ENCODE measurements at places on chromosomes 5 and 9.

DNA sequence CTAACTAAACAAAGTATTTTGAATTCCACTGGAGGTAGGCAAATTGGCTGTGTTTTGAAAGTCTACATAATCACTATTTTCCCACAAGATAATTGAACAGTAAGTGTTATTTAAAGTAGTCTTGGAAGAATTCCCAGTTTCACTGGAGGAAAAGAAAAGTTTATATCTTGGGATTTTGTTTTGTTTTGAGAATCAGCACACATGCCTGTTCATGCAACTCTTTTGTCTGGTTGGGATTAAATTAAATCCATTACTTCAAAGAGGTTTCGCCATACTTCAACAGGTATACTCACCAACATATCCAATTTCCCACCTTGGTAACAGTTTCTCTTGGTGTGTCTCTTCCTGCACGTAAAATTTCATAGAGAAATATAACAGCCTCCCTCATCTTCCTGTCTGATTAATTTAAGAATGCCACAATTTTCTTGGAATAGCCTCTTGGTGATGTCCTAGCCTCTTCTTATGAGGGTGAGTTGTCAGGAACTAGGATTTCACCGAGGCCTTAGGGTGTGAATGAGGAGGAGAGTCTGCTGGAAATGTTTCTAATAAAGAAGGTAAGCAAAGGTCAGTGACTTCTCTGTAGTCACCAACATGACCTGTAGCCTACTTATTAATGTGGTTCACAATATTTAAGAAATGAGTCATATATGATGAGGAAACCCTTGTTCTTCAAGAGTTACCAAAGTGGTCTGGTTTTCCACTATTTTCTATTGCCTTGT lies 48.1 kb downstream of the ITGA2 start:
- no peak for DNase-seq

DNA sequence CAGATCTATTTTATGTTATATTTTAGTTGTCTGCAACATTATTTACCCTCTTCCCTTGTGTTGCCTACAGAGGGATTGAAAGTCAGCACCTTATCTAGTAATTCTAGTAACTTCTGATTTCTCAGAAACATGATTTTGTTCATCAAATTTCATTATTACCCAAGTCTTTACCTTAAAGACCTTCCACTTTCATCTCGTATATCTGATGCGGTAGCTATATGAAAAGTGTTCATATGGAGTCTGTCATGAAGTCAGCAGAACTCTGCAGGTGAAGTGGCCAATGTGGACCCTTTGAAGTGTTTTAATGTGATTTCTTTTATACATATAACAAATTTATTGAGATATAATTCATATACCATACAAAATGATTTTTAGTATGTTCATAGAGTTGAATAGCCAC lies 40.0 kb downstream of the SLC44A1 start:
- DNase-seq, result no peak

DNA sequence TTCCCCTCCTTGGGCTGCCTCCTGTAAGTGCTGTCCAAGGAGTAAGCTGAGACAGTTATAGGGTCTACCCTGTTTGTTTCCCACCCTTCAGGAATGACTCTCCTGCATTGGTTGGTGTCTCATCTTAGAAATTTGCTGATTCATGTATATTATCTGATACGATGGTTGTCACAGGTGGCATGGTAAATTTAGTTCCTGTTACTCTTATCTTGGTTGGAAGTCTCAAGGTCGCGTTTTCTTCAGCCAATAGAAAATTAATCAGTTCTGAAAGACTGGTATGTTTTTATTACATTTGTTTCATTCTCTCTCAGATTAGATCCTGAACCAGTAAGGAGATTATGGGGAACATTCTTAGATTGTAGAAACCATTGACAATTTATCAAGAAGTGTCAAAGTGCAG lies 42.7 kb downstream of the SCGB3A1 start:
- no peak for DNase-seq

GRCh38 chr5:123094919-123095797 lies 6.1 kb downstream of the PRDM6 start:
- no peak for DNase-seq

GRCh38 chr5:64514612-64515011 lies 8.8 kb downstream of the RGS7BP start:
- no peak for DNase-seq

GRCh38 chr5:86546582-86546981 lies 71.2 kb upstream of the COX7C start:
- no peak for DNase-seq

DNA sequence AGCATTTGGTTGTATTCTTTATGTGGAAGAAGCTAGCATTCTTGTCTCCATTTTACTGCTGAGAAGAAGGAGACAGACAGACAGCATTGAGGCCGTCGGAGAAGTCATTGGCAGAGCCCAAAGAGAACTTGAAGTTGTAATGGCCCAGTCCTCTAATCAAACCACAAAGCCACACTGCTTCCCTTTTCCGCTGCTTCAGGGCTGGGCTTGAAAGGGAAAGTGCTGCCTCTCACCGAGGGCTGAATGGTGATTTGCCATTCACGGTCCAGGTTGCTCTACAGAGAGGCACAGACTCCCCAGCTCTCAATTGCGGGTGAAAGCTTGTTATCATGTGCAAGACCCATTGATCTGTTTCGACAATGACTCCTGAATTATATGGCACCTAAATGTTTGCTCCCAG lies 25.6 kb upstream of the POU4F3 start:
- no peak for DNase-seq

- no peak for DNase-seq
Measured at GRCh38 chr5:13735691-13736090, 208.8 kb downstream of the DNAH5 start.

DNA sequence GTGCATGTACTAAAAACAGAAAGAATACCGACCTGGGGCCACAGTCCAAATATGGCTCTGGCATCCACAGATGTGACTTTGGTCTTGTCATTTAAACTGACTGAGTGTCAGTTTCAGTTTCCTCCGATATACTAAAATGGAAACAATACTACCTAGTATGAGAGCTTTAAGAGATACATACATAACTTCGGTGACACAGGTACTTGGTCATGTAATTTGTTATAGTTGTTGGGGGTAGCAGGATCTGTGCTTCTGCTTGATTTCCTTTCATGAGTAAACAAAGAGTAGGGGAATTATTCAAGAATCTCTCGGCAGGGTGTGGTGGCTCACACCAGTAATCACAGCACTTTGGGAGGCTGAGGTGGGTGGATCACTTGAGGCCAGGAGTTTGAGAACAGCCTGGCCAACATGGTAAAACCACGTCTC lies 32.1 kb downstream of the MTMR12 start:
- DNase-seq, result no peak

DNA sequence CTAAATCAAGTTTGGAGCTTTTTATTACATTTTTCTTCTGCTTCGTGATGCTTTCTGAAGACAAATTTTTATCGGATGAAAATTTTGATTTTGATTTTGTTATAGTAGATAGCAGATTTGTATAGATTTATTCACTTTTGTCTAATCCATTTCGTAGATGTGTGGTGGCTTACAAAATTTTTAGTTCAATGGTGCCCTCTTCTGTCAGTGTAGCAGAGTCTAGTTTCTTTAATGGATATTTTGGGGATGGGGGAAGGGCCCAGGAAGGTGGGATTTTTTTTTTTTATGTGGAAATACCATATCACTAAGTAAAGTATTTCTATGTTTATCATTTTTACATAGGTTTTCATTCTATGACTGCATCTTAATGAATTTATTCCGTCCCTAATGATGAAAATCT lies 259.9 kb upstream of the TARS1 start:
- no peak for DNase-seq

- no peak for DNase-seq
Measured at GRCh38 chr5:71658916-71659662, 60.0 kb upstream of the CARTPT start.

GRCh38 chr9:124749781-124750180 lies 21.3 kb downstream of the NR6A1 start:
- DNase-seq, result no peak

- DNase-seq, result no peak
Measured at GRCh38 chr9:96302021-96302420, at the start of gene HSD17B3. Gene HSD17B3 (minus strand): TSS chr9:96302176. CDS start chr9:96302104, 72 bp downstream.

GRCh38 chr5:24487368-24488229 lies 157.2 kb downstream of the CDH10 start:
- no peak for DNase-seq

DNA sequence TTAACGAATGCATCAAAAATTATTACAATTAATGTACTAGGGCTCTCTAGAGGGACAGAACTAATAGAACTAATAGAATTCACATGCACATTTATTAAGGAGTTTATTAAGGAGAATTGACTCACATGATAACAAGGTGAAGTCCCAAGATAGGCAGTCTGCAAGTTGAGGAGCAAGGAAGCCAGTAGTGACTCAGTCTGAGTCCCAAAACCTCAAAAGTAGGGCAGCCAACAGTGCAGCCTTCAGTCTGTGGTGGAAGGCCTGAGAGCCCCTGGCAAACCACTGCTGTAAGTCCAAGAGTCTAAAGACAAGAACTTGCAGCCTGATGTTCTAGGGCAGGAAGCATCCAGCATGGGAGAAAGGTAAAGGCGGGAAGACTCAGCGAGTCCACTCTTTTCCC lies 633.8 kb downstream of the SEMA5A start:
- DNase-seq, result no peak

- no peak for DNase-seq
Measured at GRCh38 chr9:5799314-5799713, 33.6 kb downstream of the ERMP1 start.

DNA sequence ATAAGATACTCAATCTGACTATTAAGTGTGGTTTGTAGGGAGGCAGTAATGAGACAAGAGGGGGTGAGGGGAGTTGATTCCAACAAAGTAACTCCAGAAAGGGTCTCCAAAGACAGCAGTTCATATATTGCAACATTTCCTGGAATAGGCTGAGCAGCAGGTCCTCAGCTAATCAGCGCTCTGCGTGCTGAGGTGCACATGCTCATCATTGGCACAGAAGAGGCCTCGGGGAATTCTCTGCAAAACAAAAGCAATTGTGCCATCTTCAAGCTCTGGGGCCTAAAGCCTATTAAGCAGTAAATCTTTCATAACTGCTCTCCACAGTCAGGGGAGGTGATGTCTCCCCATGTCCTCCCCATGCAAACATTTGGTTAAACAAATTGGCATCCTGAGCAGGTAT lies 357.3 kb downstream of the SPOCK1 start:
- DNase-seq, result no peak

DNA sequence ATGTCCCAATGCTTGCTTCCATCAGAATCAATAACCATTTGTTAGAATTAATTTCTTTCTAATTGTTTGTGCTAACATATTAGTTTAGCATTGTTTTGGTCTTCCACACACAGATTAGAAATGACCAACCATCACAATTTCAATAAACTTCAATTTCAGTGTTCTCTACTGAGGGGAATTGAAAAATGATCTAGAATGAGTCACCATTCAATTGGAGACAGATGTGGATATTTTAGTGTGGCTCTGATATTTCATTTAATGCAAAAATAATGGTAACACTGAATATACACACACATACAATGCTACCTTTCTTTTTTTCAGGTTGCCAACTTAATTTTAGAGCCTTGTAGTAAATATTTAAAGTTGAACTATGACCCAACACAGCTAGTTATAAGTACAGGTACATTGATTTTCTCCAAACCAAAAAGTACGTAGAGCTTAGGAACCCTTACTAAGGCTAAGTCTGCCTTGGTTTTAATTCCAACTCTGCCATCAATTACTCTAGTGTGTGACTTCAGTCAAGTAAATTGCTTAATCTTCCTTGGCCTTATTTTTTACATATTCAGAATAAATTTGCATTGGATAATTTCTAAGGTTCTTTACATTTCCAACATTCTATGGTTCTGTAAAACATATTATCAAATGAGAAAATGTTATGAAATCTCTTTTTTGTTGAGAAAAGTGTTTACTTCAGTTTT lies 143.9 kb downstream of the DMRTA1 start:
- no peak for DNase-seq

DNA sequence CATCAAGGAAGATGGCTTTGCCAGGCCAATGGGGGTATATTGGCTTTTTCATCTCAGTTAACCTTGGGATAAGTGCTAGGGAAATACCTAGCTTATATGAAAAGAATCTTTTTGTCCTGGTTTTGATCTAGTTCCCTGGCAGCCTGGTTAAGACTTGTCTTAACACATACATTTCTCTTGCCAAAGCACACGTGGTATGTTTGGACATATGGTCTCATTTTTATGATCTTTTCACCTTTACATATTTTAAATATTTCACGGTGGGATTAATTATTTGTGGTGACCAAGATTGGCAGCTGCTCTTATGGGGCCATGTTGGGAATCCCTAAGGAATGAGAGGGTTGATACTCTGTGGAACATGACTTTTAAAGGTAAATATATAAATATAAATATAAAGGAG lies 312.5 kb downstream of the NPR3 start:
- DNase-seq, result no peak

DNA sequence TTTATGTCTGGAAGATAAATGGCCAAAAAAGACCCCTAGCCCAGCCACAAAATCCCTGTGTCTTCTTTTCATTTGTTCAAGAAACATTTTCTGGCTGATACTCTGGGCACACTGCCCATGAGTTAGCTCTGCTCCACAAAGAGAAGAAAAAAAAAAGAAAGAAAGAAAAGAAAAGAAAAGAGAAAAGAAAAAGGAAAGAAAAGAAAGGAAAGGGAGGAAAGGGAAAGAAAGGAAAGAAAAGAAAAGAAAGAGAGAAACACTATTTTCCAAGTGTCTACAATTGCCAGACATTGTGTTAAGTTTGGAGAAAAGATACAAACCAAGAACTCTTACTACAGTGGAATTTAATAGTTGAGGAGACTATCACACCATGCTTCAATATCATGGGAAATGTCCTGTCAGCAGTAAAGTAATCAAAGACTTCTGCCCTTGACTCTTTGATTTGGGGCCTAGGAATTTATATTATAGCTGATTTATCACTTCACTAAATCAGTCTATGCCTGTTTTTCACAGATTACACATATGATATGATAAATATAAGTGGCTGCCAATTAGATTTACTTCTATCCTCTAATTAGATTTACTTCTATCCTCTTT lies 3.0 kb downstream of the TRMO start:
- no peak for DNase-seq

DNA sequence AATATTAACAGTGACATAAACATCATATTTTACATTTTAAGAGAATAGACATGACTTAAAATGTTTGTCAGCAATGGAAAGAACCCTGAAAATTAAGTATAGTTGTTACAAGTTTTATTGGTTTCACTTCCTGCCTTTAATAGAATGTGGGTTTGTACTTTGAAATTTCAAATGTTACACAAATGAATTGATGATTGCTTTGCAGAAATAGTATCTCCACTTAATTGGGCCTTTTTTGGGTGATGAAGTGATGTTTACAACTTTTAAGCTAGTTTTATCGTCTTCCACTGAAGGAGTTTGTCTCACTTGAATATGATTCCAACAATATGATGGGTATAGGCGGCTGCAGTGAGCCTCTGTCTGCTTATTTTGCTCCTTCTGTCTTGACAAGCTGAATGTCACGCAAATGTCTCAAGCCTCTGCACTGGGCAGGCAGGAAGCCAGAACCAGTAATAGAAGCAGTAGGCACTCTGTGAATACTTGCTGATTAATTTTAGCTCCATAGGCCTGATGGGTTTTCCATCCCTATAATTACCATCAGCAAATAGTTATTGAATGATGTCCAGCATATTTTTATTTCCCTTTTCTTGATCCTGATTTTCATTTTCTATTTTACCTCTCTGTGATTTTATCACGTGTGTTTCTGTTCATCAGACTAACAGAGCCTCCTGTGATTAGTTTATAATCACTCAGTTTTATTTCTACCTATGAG lies 10.6 kb upstream of the NR3C1 start:
- DNase-seq, result no peak
